Activated naive CD8-positive, alpha-beta T cell treated with anti-CD3 and anti-CD28 coated beads, Interleukin-2, amount 10 ng/mL, durations not matched to agents 7 days and 5 days (primary cell): ENCODE measurements at places on chromosomes 13 and 19. TPM values are rescaled to one million over a fixed set of nuclear protein-coding genes. Genes with fewer than 3 reads are reported as not detected.

The KIR3DL1 gene
- not detected for total RNA-seq

GRCh38 chr19:51480590-51480989 is 2.3 kb downstream of the CEACAM18 start:
- DNase-seq: no peak

DNA sequence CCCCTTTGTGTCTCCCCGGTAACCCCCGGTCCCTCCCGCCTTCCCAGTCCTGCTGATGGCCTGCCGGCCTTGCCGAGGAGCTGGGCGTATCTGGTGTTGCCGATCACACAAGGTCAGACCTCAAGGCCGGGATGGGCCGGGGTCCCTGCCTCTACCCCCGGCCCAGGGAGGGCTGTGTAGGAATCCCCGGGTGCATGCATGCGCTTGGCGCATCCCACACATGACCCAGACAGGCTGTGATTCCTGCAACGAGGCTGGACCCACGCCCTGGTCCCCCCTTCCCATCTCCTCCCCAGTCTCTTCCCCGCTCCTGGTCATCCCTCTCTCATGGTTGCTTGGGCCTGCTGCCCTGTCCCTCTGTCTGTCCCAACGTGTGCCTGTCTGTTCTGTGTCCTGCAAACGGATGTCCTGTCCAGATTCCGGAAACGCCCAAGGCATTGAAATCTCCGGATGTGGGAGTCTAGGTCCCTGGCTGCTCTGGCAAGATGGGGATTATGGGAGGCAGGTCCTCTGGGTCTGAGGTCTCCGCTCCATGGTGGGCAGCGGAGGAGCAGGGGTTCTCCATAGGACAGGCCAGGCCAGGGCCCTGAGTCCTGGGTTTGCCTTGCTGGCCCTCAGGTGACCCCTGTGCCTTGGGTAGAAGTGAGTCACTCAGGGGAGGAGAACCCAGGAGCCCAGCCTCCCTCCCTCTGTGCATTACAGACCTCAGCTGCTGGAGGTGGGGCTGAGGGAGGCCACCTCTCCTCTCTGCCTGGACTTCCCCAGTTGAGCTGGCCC is 1.6 kb downstream of the PKN1 start:
- peak; percentile 39 for DNase-seq

DNA sequence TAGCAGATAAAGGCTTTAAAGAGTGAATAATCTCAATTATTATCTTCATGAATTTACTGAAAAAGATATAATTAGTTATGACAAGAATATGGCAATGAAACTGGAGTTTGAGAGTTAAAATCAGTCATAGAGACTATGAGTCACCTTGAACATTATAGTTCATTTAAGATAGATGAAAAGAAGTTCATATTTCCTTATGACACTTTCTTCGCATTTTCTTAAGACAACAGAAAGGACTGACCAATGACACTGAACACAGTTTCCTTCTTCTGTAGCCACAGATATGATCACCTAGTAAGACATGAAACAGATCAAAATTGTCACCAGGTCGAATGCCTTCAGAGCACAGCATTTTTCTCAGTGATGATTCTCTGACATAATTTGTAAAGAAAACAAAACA is 202.1 kb downstream of the KLF12 start:
- no peak for DNase-seq

GRCh38 chr19:9752701-9753443 is 15.7 kb downstream of the ZNF846 start:
- DNase-seq: no peak

GRCh38 chr13:72412481-72412880 is 314.9 kb downstream of the MZT1 start:
- DNase-seq: no peak

GRCh38 chr13:31670831-31671617 is 68.3 kb upstream of the RXFP2 start:
- no peak for DNase-seq

- DNase-seq: no peak
These were observed 129.3 kb upstream of the SERP2 start for GRCh38 chr13:44244288-44244687.

DNA sequence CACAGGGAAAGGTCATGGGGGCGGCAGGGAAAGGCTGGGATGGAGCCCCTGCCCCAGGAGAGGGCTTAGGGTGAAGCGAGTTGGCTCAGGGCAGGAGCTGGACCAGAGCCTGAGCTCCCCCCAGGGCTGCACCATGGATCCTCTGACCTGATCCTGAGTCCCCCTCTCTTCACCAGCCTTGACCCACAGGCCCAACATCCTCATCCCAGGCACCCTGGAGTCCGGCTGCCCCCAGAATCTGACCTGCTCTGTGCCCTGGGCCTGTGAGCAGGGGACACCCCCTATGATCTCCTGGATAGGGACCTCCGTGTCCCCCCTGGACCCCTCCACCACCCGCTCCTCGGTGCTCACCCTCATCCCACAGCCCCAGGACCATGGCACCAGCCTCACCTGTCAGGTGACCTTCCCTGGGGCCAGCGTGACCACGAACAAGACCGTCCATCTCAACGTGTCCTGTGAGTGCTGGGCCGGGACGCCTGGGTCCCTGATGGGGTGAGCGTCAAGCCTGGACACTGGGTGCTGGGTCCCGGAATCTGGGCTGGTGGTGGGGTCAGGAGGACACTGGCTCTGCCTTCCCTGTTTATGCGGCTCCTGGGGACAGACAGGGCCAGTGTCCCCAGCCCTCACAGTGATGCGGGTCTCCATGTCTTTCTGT is 842 bp downstream of the SIGLEC9 start:
- DNase-seq: peak; percentile 28

DNA sequence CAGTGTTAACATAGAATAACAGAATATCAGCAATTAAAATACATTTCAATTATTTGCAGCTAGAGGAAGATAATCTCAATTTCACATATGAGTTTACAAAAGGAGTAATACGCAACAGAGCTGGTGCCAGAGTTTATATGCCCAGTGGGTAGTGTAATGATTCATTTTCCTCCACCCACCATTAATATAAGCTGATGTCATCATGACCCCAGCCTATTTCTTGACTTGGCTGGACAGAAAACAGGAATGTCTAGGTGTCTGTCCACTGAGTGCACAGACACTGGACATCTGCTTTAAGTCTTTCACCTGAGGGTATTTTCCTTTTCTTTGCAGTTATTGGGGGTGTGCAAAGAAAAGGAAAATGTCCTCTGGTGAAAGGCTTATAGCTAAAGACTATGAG is 335.5 kb downstream of the TBC1D4 start:
- DNase-seq: no peak

The NOVA2 gene
- total RNA-seq: not detected

GRCh38 chr19:10706990-10707389 is 5.8 kb downstream of the QTRT1 start:
- no peak for DNase-seq

DNA sequence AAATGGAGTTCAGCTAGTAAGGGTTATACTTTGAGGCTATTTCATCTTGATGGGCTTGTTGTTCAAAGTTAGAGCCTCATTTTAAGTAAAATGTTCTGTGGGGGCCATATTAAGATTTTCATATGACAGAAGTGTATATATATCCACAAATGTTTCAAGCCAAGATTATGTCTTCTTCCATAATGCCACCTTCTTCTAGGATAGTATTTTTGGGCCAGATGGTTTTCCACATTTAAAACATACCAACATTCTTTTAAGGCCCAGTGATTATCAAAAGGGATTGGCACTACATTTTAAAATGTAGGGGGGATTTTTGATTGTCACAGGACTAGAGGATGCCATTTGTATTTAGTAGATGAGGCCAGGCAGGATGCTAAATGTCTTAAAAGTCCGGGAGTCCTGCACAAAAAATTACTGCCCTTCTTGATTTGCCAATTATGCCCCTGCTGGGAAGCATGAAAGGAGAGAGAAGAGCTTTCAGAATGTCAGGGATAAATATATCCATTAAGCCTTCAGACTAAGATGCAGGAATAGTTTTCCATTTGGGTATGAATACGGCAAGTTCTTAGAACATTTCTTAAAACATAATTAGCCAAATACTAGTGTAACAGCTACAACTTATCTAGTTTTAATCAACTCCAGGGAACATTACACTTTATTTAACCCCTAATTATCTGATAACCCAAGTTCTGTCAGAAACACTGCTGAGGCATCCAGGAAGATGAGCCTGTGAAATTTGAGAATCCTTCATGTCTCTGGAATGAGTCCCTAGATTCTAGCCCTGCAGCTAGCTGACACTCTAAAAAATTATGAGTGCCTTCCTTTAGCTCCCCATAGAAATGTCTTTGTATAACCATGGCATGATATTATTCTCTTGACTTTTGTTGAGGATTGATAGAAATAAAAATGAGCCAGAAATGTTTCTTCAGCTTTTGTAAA is 34.0 kb downstream of the ITM2B start:
- DNase-seq: no peak

The CBY2 gene
- total RNA-seq: not detected

The PRR19 gene
- 0.57 TPM for total RNA-seq

The ZNF714 gene
- total RNA-seq: 25.1 TPM

GRCh38 chr13:112968380-112968909 is 569 bp upstream of the MCF2L start:
- DNase-seq: peak; percentile 67

DNA sequence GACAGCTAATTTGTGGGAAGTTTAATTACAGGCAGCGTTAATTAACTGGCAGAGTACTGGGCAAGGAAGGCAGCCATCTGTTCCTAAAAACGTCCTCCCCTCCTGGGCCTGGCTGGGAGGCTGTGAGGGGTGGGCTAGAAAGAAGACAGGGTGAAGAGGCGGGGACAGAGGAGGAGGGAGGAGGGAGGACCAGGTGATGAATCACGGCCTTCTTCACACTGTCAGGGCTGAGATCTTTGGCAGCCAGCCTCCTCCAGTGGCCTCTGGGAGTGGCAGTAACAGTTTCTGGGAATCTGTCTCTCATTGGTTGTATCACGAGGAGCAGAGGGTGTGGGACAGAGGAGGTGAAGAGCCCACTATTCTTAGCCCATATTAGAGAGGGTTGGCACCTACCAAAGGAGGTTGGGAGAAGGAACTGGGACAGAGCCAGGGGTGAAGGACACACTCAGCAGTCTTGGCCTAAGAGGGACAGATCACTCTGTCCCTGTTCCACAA is 9.6 kb upstream of the ZNRF4 start:
- DNase-seq: no peak

- no peak for DNase-seq
These were observed 53.9 kb upstream of the KL start for GRCh38 chr13:32962342-32962741.

The ADPRHL1 gene
- total RNA-seq: 0.82 TPM

DNA sequence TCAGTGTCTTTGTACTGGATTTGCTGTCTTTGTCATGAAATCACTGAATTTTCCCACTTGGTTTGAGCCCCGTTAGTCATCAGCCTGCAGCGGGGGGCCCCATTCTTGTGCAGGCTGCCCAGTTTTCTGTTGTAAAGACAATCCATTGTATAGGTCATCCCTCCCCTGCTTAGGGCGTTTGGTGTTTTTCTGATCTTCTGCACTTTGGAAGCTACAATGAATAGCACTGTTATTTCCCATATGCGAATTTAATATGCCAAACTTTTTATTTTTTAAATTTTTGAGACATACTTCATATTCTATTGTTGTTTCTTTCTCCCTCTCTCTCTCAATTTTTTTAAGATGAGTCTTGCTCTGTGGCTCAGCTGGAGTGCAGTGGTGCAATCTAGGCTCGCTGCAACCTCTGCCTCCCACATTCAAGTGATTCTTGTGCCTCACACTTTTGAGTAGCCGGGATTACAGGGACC is 9.0 kb downstream of the SLC27A1 start:
- DNase-seq: no peak

GRCh38 chr19:522726-523125 is 8.8 kb upstream of the CDC34 start:
- no peak for DNase-seq

The FBN3 gene
- 0.50 TPM for total RNA-seq

GRCh38 chr13:110418944-110419343 is 111.9 kb downstream of the COL4A2 start:
- DNase-seq: no peak

DNA sequence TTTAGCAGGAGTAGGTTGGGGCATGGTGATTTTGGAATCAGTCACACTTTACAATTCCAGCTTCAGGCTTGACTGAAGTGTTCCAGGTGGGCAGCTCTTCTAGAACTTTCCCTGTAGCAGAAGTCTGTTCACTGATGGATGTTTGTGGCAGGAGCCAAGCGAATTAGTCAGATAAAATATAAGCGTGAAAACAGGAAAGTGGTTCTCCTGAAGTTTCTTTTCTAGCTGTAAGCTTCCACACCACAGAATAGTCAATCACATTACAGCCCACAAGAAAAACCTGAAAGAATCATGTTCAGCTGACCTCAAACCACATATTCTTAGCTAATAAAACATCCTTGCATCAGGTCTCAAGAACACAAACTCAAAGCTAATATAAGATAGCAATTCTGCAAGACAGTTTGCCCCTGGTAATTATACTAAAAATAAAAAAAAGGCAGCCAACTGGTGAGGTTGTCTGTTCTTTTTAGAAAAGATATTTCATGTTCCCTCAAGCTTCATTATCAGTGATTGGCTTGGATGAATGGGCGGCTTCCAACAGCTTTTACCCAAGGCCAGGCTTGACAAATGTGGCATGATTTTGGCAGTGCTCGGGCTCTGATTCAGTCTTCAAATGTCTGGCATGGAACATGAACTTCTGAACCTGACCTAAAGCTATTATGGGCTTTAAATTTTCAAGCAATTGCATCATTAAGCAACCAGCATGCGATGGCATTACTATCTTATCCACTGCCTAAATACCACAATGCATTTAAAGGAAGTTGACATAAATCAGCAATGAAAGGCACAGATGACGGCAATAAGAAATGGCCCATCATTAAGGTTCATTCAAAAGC is 136.8 kb downstream of the DCLK1 start:
- DNase-seq: no peak

DNA sequence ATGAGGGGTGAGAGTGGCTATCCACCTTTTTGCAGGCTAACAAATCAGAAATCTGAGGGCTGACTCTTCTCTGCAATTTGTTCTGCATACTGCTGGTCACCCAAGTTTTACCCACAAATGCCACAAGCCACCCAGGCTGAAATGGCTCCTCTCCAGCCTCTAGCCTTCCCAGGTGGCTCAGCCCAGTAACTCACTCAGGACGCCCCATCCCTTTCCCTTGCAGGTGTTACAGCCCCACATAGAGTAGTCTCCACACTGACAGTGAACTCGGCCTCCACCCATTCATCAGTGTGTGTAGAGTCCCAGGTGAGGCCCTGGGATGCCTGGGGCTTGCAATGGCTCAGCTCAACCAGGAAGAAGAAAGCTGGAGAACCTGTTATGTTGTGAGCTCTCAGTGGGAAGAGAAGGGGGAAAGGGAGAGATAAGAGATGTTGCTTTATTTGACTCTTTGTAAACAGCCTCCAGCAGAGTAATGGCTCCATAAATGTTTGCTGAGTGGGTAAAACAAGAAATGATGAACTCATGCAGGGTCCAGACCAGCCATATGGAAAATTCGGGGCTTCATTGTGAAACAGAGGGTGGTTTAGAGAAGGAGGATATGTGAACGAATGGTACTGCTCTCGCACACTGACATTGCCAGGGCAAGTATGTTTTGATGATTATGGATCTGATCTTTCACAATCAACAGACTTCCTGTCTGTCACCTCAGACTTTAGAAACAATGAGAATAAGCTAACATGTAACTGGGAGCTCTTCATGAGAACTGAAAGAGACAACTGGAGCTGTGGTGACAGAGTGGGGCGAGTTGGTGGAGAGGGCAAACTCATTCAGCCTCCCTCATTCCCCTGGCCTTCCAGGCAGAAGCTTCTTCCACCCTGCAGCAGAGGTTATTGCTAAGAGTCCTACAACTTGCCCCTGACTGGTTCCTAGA is 74.2 kb upstream of the RFC3 start:
- DNase-seq: no peak
